ENCODE measurements at places on chromosomes 4 and X.

DNA sequence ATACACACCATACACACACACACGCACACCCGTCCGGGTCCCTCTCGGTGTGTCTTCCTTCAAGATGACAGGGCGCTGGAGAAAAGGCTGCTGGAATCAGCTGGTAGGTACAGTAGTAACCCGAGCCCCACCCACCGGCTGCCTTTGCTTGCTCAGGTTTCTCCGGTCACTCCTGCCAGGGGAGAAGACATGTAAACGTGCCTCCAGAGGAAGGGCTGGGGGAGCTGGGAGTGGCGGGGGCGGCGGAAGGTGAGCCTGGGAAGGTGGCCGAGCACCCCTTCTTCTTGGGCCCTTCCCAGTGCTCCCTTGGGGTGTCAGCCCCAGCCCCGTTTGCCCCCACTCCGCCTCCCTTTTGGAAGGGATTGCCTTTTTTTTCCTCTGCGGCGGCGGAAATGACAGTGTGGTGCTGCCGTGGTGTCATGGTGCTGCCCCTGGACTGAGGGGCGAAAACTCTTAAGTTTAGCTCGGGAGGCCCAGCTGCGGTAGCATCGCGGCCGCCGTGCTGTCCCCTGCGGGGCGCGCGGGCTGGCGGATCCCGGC lies at the start of gene MID2:
TSS of gene MID2 (plus strand) at position 169 of the 540 bp plus-strand sequence. CDS start 561 bp downstream, outside the sequence.
- no peak for DNase-seq

GRCh38 chr4:101217353-101218031 lies 129.8 kb downstream of the PPP3CA start:
- no peak for DNase-seq

GRCh38 chrX:19672222-19672812 lies 157.0 kb upstream of the MAP3K15 start:
- no peak for DNase-seq

GRCh38 chrX:15786915-15787314 lies 3.4 kb upstream of the ZRSR2 start:
- no peak for DNase-seq

DNA sequence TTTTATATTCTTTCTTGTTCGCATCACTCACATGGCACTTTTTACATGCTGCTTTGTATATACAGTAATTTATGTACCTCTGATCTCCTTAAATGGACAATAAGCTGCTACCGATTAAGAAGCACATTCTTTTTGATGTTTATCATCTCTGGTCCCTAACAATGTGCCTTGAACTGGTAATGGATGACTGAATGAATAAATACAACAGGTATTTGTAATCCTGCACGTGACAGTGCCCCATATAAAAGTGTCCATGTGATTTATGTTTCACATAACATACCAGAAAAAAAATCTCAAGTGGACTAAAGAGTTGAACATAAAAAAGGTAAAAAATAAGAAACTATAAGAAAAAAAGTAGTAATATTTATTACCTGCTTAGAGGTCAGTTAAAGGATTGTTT lies 7.7 kb upstream of the SLAIN2 start:
- DNase-seq = no peak

DNA sequence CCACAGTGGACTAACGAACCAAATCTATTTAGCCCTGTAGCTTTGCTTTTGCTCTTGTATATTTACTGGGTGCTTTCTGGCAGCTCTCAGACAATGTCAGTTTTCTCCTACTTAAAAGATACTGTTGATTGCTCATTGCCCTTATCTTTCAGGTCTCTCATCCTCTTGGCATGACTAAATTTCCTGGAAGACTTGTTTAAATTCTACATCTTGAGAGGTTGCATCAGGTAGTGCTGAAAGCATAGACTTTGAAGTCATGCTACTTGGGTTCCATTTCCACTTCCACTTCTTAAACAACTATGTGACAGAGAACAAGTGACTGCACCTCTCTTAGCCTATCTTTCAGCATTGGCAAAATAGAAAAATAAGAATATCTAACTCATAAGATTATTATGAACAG lies 8.4 kb downstream of the TDO2 start:
- no peak for DNase-seq

- no peak for DNase-seq
Measured at GRCh38 chr4:16110199-16110598, 26.4 kb upstream of the PROM1 start.

Data from OCI-LY7 (cell line).